Bronchial epithelial cell (primary cell): ENCODE measurements at places on chromosomes 16 and 17.

DNA sequence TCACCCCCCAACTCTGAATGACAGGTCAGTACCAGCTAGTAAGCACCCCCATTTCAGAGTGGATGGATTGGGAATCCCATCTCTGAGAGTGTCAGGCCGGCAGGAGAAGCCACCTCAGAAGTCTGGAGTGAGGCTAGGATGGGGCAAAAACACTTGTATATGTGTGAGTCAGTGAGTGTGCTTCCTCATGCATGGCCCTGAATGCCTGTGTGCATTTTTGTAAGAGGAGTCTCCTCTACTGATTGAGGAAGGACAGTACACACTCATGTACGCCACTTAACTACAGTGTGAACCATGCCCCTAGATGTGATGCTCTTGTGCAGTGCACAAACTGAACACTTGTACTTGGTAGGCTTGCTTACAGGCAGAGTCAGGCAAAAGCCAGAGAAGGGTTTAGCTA lies 22.3 kb upstream of the NAGS start:
- no peak for DNase-seq

GRCh38 chr17:16975744-16976625 lies 4.1 kb upstream of the TNFRSF13B start:
- no peak for DNase-seq

DNA sequence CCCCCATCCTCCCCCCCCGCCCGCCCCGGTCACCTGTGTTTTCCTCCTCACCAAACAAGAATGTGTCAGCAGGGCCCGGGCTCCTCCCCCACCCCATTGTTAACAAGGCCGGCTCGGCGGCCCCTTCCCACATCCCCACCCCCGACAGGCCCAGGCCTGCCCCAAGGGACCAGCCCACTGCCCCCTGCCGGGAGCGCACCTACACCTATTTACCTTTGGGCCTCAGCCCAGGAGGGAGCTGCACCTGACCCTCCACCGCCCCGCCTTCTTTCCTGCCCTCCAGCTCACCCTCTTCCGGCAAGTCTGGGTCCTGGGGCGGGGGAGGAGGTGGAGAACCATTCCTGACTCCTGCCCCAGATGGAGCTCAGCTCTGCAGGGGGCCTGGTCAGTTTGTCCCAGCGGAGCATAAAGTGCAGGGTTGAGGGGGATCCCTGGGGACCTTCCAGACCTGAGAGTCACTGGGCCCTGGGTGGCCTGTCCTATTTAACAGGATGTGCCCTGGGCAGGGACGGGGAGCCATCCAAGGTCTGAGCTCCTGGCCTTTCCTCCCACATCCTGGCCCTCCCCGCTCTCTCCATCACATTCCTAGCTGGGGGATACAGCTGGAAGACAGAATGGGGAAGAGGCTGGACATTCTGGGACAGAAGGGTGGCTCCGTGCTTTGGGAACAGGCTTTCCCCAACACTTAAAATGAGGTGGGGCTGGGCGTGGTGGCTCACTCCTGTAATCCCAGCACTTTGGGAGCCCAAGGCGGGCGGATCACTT lies 8.3 kb downstream of the FOXJ1 start:
- DNase-seq = peak; percentile 55

GRCh38 chr17:74012465-74012864 lies 191.0 kb upstream of the RPL38 start:
- no peak for DNase-seq

- no peak for DNase-seq
These were observed 30.2 kb downstream of the TANC2 start for GRCh38 chr17:62996221-62996620.

DNA sequence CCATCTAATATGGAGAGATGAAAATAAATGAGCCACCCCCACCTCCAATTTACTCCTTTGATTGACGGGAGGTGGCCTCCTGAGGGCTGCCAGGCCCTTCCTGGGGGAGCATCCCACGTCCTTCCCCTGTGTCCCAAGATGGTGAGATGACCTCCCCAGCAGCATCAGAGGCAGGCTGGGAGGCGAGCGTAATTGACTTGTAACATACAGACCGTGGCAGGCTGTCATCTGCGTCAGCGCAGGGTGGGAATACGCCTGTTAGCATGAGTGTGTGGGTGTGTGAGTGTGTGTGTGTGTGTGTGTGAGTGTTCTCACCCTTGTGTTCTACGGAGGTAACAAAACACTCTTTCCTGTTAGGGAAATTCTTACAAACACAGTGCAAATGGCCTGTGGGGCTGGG lies 156.9 kb upstream of the CIBAR2 start:
- DNase-seq = no peak

DNA sequence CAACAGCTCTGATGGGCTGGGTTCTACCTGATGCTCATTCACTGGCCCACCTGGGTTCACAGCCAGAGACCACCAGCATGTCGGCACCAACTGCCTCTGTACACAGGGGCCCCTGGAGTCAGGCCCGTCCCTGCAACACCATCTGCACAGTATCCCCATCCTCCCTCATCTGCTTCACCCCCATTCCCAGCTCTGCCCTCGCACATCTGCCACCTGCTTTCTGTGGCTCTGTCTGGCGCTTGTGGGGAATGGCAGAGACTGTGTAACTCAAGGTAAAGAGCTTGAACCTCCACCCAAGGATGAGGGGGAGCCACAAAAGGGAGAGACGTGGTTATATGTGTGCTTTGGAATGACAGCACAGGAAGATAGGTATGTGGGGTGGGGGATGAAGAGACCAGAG lies 27.2 kb downstream of the SMPD3 start:
- no peak for DNase-seq

GRCh38 chr17:82370471-82371332 lies 863 bp upstream of the UTS2R start:
- no peak for DNase-seq

DNA sequence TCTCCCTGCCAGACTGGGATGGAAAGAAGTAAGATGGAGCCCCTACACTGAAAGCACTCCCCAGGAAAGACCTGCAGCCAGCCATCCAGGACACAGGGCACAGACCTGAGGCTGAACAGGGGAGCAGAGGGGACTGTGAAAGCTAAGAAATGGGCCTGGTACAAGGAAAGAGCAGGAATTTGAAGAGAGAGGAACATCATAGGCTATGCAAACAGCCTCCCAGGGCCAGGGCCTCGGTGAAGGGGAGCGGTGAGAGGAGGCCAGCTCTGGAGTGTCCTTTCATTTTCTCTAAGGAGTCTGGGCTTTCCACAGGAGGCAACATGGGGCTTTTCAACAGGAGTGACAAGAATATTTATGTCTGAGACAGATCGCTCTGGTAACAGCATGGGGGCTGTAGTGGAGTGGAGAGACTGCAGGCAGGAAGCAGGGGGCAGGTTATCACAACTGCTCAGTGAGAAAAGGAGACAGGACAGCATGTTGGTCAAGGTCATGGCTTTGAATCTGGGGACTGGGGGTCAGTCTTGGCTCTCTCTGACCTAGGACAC lies 50.1 kb downstream of the TOM1L2 start:
- DNase-seq = no peak

DNA sequence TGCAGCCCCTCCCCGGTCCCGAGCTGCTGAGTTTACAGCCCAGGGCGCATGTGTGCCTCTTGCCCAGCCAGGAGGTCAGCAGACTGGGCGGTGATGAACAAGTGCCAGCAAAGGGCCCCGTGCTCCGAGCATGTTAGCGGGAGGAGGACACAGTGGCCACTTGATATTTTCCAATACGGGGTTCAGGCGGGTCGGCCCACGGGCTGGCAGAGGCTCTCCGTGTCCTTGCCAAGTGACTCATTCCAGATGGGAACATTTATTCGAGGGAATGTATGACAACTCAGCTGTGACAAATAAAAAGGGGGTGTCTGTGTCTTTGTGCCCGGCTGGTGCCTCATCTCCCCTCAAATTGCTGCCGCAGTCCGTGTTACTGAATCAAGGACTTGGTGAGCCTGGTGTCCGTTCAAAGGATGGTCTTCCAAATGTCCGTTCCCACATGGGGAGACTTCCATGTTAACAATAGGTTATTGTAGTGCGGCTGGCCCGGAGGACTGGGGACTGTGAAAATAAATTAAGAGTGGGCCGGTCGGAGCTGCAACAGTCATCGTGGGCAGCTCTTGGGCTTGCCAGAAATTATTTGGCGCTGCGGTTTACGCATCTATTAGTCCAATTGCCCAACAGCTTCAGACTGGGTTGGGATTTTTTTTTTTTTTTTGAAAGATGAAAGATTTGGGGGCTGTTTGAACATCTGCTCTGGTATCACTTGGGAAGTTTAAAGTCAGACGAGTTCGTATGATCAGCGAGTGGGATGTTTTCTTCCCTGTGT lies 174.0 kb upstream of the CIBAR2 start:
- no peak for DNase-seq

GRCh38 chr17:75602644-75603043 lies 15.0 kb downstream of the MYO15B start:
- DNase-seq = no peak

DNA sequence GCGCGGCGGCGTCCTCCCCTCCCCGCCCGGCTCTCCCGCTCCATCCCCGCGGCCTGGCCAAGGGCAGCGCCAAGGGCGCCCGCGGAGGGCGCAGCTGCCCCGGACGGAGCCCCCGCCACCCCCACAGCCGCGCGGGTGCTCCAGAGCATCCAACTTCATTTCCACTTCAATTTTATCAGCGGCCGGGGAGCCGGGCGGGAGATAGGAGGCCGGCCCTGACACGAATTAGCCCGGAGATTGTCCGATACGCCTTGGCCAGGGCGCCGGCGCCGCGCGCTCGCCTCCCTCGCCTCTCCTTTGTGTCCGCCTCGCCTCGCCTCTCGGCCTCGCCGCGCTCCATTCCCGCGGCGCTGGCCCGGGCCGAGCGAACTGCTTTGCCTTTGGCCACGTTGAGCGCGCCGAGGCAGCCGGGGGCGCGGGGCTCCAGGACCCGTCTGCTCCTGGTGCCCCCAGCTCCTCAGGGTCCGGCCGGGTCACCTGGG lies 129.1 kb upstream of the LHX1 start:
- no peak for DNase-seq

GRCh38 chr17:6492892-6493674 lies 48.8 kb downstream of the PIMREG start:
- no peak for DNase-seq

DNA sequence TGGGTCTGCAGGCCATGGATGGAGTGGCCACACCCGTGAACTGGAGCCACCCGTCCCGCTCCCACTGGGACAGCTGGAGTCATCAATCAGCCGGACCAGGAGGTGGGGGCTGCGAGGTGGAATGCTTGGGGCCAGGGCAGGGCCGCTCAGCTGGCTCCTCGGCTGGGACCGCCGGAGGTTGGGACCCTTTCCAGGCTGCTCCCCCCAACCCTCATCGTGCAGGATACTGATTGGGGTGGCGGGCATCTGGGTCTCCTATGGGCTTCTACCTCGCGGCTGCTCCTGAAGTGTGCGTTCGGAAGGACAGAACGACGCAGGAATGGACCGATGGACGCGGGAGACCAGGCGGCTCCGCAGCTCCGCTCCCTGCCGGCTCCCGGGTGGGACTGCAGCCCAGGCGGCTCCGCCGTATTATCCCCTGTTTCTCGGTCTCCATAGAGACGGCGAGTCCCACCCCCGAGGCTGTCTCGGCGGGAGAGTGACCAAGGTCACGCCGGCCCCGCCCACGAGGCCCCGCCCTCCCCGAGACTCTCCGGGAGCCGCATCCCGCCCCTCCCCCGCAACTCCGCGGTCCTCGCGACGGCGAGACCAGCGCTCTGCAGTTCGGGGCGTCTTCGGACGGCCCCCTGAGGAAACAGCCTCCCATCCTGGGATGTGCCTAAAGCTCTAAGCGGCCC lies at the start of gene TPPP3:
TSS of gene TPPP3 (minus strand) at position 388 of the 677 bp plus-strand sequence. CDS start 2,387 bp downstream, outside the sequence.
- peak; percentile 37 for DNase-seq

GRCh38 chr17:42199416-42200011 lies 5.2 kb upstream of the GHDC start:
- no peak for DNase-seq

DNA sequence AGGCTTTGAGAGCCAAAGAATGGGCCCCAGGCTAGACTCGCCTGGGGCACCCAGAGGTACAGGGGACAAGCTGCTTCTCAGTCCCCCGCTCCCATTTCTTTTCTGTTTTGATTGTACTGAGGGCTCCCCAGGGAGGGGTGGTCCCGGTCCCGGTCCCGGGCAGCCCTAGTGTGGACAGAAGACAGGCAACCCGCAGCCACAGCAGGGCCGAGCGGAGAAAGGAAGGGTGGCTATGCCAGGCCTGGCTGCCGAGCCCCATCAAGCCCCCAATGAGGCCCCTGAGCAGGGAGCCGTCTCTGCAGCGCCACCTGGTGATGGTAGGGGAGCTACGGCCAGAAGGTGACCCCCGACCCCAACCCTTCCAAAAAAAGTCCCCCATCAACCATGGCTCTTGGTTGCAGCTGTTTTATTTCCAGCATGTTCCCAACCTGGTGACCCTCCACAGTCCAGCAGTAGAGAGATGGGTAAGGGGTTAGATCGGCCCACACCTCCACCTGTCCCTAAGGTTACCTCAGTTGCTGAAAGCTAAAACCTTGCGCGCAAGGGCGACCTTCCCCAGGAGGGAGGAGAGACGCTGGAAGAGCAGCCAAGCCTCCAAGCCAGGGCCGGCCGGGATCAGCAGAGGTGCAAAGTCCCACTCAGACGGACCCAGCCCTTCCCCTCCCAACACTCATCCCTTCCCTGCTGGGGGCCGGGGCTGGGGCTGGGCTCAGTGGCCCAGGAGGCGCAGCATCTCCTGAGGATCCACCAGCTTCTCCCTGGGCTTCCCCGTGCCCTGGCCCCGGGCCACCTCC lies 2.6 kb upstream of the GRIN2C start:
- no peak for DNase-seq

GRCh38 chr16:26642047-26642664 lies 424.6 kb upstream of the C16orf82 start:
- DNase-seq = no peak

DNA sequence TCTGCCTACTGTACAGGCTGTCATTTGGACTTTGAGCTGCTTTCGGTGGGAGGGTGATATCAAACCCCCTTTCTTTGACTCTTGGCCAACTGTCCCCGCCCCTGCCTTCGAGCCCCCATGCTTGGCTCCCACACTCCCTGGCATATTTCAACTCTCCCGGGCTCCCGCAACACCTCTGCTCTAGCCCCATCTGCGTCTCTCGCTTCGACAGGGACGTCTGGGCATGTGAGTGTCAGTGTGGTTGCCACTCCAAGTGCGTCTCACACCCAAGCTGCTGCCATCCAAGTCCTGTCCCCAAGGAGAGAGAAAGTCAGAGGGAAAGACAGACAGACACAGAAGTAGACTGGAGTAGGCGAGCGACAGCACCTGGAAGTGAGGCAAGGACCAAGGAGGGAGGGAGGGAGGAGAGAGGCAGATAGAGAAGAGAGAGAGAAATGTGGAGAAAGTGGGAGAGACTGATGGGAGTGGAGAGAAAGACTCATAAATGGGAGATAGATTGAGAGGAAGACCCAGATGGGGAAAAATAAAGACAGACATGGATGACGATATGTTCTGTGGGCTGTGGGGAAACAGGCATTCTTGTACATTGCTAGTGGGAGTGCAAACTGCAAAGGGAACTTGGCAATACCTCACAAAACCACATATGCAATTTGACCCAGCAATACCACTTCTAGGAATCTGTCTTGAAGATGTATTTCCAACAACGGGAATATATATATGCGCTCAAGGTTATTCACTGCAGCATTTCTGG lies 11.8 kb downstream of the STARD3 start:
- DNase-seq = no peak

GRCh38 chr17:1455797-1456599 lies at the start of gene CRK:
CRK (minus strand) TSS chr17:1456232; CDS start chr17:1456117, 115 bp downstream.
- DNase-seq = peak; percentile 80
